NCI-H1694 treated with DMSO at 0.1 percent for 48 hours (cell line): ENCODE measurements at places on chromosomes 16 and 17.

DNA sequence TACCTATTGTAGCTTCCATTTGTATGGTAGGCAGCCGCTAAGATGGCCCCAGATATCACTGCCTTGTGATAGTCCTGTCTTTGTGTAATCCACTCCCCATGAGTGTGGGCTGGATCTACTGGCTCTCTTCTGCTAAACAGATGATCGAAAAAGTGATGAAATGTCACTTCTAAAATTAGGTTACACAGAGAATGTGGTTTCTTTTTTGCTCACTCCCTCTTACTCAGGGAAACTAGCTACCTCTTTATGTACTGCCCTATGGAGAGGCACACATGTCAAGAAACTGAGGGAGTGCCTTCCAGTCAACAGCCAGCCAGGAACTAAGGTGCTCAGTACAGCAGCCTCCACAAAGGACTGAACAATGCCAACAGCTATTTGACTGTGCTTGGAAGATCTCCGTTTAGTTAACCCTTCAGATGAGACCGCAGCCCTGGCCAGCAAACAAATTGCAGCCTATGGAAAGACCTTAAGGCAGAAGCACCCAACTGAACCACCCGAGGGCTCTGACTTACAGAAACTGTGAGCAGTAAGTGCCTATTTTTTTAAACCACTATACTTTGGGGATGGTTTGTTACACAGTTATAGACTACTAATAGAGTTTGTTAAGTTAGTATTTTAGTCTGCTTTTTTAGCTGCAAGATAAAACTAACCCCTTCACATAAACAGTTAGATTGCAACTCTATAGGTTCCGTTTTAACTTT is 113.2 kb upstream of the MAF start:
- no peak for DNase-seq

GRCh38 chr17:15194859-15195277 is 70.3 kb downstream of the PMP22 start:
- no peak for DNase-seq

DNA sequence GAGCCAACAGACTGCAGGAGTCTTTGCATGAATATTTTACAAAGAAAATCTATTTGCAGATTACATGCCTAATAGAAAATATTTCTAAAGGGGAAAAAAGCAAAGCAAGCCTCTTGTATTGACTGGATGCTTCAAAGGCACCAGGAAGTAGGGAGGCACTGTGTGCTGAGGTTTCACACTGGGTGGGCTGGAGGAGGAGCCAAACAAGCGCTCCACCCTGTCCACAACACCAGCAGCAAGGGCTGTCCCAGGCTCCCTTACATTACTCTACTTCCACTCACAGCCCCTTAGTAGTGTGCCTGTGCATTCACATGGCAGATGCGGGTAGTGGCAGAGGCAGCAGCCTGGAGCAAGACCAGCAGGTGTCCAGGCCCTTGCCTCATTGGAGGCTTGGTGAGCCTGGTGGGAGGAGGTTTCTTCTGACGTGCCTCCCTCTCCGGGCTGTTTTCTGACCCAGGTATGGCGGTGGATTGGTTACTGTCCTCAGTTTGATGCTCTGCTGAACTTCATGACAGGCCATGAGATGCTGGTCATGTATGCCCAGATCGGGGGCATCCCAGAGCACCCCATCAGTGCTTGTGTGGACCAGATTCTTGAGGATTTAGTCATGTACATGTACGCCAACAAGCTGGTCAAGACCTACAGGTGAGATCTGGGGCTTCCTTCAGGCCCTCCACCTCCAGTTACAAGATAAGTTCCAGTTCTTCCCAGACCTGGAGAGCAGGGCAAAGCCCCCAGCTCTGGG is 7.0 kb upstream of the CCNF start:
- no peak for DNase-seq

GRCh38 chr16:81201267-81201666 is 37.2 kb upstream of the BCO1 start:
- DNase-seq, result no peak

GRCh38 chr16:55349867-55350266 is 25.9 kb downstream of the IRX6 start:
- DNase-seq, result no peak

- DNase-seq, result no peak
Observed at GRCh38 chr16:47947723-47948122, 208.1 kb downstream of the ABCC12 start.

- no peak for DNase-seq
Observed at GRCh38 chr16:72963533-72964315, 84.2 kb downstream of the ZFHX3 start.

DNA sequence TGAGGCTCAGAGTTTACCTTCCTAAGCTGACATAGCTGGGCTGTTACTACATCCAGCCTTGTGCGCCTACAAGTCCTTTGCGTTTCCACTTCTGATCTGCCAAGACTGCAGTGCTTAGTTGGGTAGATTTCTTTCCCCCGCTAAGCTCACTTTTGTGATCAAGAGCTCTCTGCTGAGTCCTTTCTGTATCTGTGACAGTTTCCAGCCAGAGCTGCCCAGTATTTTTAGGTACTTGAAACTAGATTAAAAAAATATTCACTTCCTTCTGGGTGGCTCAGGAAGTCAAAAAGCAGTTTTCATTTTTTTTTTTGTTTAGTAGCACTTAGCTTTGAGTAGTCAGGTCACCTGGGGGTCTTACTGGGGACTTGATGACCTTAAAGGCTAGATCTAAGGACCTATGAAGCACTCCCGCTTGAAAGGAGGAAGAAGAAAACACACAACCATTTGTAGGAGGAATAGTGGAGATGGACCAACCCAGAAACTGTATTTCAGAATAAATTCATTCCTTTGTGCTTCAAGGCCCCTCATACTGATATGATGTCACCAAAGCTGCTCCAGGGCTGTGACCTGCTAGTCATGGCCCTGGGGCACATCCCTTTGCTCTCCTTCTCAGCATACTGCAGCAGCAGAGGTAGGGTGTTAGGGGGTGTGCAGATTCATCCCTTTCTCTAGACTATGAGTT is 75.6 kb upstream of the HNF1B start:
- DNase-seq, result no peak

DNA sequence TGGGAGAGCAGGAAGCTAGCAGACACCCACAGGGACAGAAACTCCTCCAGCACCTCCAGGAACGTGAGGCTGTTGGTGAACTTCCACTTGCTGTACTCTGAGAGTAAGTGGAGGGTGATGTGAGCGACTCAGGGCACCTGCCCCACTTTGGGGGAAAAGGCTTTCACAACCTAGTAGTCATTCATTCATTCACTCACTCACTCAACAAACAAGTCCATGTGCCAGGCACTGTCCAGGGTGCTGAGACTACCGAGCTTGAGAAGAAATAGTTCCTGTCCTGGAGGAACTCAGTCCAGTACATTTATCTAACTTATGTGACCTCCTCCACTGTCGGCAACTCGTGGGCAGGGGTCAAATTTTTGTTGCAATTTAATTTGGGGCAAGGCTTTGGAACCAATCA is 26.6 kb downstream of the LGALS9 start:
- no peak for DNase-seq

DNA sequence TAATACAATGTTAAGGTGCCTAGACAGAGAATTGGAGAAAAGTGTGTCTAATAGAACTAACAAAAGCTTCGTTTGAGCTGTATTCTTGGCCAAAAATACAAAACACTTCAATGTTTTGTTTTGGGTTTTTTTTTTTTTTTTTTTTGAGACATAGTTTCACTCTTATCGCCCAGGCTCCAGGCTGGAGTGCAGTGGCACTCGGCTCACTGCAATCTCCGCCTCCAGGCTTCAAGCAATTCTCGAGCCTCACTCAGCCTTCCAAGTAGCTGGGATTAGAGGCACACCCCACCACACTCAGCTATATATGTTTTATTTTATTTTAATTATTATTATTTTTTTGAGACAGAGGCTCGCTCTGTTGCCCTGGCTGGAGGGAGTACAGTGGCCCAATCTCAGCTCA is 38.3 kb upstream of the CARMIL2 start:
- DNase-seq, result no peak

DNA sequence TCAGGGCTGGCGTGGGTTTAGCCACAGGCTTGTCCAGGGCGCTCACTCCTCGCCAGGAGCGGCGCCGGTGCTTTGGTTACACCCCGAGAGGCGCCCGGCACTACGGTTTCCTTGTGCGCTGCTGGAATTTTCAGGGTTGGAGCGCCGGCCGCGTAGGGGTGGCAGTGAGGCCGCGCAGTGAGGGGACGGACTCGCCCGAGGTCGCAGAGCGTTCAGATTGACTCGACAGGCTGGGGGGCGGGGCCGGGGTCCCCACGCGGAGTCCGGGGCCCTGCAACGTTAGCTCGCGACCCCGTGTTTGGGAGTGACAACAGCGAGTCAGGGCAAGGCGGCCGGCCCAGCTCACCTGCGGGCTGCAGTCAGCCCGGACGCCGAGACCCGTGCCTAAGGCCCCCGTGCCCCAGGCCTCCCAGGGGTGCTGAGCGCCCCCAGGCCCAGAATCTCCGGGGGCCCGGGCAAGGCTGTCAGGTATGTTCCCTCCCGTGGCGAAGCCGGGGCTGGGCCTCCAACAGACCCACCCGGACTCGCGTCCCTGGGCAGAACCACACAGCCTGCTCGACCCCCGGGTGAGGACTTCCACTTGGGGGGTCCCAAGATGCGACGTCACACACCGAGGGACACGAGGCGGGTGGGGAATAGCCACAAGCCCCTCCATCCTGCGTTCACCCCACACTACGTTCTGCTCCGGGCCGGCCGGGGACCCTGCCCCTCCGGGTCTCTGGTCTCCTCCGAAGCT is 1.3 kb upstream of the ACTG1 start:
- peak; percentile 42 for DNase-seq

DNA sequence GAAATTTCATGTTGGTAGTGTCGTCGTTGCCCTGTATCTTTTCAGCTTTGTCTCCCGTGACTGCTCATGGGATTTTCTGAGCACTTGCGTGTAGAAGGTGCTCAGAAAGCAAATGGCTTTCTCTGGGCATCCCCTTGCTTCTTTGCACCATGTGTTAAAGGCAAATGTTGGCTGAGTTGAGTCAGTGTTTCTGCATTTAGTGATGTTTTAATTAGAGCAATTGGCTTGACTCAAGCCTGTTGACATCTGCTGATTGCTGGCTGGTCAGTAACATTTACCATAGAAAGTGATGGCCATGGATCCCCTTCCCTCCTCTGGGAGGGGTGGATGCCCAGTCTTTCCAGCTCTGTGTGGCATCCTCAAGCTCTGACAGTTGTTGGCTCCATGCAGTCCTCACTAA is 187.2 kb upstream of the MPHOSPH6 start:
- no peak for DNase-seq

DNA sequence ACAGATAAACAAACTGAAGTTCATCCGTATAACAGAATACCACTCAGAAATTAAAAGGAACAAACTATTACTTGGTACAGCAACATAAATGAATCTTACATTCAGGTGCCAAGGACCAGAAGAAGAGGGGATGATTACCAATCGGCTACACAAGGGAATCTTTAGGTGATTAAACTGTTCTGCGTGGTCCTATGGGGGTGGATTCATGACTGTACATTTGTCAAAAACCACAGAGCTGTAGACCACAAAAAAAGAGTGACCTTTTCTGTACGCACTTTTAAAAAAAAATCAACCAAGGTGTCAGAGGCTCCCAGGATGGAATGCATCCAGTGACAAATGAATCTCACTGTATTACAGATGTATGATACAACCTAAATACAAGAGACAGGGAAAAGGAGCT is 110.8 kb downstream of the CDYL2 start:
- no peak for DNase-seq

DNA sequence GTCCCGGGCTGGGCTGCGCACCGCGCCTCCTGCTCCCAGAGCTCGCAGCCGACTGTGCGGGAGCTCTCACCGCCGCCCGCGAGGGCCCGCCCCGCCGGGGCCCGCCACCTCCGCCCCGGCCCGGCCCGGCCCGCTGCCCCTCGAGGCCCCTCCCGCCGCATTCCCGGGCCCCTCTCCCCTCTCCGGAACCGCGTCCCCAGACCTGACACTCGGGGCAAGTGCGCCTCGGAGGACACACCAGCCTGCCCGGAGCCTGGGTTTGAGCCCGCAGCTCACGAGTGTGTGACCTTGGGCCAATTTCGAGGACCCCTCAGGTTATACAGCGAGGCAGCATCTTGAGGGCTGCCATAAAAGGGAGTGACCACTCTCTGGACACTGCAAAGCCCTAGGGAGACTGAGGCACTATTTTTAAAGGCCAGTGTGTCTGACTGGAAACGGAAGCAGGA is 2.0 kb upstream of the GRIN2C start:
- DNase-seq, result no peak

- no peak for DNase-seq
Observed at GRCh38 chr17:2856727-2857126, 60.5 kb downstream of the RAP1GAP2 start.

- DNase-seq, result no peak
Observed at GRCh38 chr17:14616528-14616927, 315.6 kb downstream of the HS3ST3B1 start.
